Stimulated activated CD4-positive, alpha-beta T cell treated with anti-CD3 and anti-CD28 coated beads, Interleukin-4, amount 100 ng/mL, for 1 hour (primary cell): ENCODE measurements at places on chromosomes 5 and 9.

DNA sequence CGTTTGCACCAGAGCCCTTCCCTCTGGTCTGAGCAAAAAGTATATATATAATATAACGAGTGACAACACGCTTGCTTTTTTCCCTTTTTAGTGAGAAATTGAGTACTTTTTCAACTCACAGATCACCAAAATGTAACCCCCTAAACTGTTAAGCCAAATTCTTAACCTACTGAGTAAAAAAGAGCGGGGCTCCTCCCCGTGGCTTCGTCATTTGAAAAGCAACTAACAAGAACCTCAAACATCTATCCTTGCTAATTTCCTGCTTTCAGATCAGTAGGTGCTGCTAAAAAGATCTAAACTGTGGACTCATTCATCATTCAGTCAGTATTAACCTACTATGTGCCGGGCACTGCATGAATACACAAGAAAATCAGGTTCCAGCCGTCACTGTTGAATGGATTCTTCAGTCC, 1.0 kb upstream of the PTBP3 start:
- DNase-seq, result peak; percentile 53

GRCh38 chr5:163893281-163893680, 387.9 kb downstream of the MAT2B start:
- no peak for DNase-seq

DNA sequence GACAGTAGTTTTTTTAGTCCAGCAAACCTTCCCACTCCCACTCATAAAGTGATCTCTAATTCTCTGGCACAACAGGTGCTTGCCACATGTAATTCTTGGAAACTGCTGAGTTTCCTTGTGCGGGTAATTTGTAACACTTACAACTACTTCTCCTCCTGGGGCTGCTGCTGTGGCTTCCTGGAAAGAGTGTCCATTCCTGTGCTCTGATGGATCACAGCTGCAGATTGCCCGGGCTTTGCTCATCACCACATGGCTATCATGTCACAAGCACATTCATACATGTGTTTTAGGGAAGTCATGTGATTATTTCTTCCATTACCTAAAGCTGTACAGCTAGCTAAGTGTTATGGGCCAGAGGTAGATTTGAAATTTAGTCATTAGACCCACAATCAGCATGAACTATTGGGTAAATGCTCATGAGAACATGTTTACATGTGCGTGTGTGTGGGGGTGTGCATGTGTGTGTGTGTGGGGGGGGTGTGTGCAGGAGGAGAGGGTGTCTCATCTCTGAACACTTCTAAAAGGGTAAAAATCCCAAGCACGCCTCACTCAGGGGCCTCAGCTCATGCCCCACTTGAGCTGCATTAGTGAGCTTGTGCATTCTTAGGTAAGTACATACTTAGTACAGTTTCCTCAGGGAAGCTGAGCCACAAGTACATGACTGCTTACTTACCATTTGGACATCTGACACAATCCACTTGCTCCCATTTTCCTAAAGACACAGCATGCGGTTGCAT, 118.1 kb upstream of the CCDC112 start:
- DNase-seq, result no peak

- DNase-seq, result no peak
These were observed 74.8 kb downstream of the SH3PXD2B start for GRCh38 chr5:172379481-172379880.

DNA sequence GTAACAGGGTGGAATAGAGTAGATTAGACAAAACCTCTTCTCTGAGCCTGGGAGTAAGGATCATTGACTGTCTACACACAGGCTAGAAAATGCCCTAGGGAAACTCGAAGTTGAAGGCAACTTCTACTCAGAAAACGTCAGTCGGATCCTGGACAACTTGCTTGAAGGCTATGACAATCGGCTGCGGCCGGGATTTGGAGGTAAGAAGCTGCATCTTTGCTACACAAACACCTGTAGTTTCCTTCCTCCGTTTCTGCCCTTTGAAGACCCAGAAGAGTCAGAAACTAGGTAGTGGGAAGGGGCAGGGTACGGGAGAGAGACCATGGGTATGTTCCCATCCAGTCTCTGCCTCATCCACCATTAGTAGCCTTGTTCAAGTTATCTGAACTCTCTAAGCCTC, 628 bp downstream of the GABRA6 start:
- DNase-seq, result no peak

GRCh38 chr5:51326844-51327243, 56.4 kb upstream of the ISL1 start:
- DNase-seq, result no peak

DNA sequence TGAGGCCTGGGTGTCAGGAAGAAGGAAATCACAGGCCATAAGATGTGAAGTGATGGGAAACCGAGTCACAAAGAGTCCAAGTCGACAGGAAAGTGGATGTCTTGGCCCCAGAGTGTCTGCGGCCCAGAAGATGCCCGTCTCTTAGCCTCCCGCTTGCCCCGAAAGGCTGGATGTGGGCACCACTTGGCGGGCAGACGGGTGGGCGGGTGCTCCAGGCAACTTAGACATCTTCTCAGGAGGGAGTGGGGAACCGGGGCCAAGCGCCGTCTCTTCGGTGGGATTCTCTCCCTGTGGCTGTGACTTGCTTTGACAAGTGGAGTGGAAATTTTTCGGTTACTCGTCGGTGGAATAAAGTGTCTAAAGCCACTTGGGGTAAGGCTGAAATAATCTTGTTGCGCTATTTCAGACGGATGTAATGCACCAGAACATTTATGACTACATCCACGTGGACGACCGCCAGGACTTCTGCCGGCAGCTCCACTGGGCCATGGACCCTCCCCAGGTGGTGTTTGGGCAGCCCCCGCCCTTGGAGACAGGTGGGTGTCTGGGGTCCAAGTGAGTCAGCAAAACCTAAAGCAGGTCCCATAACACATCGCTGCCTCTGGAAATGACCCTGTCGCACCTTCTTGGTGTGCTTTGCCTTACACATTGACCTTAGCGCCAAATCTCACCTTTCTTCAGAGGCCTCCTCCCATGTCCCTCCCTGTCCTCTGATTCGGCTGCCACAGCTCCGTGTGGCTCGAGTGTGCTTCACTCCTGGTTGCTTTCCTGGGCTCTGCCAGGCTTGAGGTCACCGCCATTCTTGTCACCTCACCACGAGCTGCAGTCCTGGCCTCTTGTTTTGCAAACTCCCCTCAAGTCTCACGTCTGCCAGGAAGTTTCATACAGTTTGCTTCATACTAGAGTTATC, 20.4 kb upstream of the EXOC3 start:
- DNase-seq, result no peak

- no peak for DNase-seq
These were observed 105.4 kb upstream of the PCAT7 start for GRCh38 chr9:94449486-94449885.

GRCh38 chr9:126722922-126723806, 81.7 kb upstream of the ZBTB43 start:
- DNase-seq, result peak; percentile 72

GRCh38 chr9:105963343-105964099, 269.2 kb downstream of the TMEM38B start:
- DNase-seq, result no peak

- no peak for DNase-seq
These were observed 26.8 kb upstream of the NUDT12 start for GRCh38 chr5:103589357-103589756.

DNA sequence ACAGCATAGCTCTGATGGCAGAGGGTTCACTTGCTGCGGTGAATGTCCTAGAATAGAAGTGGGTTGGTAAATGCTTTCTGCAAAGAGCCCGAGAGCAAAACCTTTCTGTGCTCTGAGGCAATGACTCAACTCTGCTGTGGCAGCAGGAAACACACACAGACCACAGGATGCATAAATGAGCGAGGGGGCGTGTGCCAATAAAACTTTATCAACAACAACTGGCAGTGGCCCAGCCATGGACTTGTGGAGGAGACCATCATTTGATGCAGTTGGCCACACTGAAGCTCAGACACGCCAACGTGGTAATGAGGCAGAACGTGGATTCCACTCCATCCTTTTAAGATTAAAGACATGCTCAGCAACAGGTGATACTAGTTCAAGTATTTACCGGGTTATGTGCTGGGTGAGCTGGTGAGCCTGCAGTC, 6.8 kb downstream of the MRPL36 start:
- DNase-seq, result peak; percentile 58

GRCh38 chr5:81630684-81631083, 120.2 kb downstream of the SSBP2 start:
- no peak for DNase-seq

- DNase-seq, result no peak
These were observed 7.9 kb upstream of the MYORG start for GRCh38 chr9:34384368-34385165.

DNA sequence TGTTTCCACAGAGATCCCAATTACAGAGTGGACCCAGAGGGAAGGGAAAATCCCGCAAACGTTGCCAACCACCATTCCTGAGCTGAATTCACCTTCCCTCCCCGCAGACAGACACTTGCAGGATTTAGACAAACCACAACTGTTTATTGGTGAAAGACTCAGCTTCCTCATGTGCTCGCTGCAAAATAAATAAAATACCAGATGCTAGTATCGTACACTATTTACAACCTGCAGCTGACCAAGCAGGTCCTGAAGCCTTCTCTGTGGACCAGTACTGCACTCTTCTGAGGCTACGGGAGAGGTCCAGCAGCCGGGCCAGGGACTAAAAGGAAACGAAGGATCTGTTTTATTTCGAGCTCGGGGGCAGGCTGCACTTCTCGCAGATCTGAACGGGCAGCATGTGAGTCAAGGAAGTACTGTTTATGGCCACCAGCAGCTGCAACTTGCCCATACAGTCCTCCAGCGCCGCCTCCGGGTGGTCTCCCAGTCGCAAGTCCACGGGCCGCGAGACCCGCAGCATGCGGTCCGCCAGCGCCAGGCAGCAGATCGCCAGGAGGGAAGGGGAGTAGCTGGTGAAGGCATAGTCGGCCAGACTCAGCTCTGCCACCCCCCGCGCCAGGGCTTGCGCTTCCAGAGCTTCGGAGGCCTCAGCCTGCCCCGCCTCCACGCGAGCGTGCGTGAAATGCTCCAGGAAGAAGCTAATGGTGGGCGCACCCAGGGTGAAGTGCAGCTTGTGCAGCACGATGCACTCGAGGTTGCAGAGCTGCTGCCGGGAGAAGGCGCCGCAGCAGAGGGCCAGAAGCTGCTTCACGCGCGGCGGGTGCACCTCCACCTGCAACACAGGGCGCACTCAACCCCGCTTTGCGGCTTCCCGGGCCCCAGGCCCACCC, 2.1 kb downstream of the CCNO start:
- DNase-seq, result peak; percentile 32

DNA sequence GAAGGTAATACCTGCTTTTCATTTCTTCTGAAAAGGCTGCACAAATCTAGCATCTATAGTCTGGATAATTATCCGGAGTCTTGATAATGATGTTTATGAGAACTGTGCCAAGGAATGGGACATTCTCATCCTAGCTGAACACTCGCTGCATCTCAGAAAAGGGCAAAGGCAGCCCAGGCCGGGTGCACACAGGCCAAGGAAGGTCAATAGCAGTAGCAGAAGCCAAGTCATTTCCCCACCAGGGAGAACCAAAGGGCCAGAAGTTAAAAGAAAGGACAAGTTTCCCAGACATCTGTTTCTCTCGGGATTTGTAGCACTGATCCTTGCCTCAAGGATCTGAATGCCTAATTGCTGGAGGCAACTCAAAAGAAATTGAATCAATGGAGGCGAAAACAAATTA, 66.1 kb upstream of the ANKRD55 start:
- no peak for DNase-seq

DNA sequence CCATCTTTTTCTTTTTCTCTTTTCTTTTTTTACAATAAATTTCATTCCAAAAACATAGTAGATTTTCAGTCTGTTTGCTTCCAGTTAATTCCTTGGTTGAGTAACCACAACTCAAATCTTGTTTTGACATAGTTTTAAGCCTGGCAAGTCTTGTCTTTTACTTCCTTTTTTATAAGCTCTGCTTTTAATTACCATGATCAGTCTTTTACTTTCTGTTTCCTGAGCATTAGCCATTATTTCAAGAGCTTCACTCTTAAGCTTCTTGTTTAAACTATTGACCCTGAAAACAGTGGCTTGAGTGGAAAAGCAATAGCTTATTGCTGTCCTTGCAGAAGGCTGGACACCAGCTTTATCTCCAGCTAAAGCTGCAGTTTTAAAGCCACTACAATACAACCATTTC, 1363.3 kb downstream of the MAT2B start:
- no peak for DNase-seq

GRCh38 chr9:94805585-94805984, 79.1 kb downstream of the AOPEP start:
- DNase-seq, result no peak

- no peak for DNase-seq
These were observed 379.7 kb downstream of the TMEM38B start for GRCh38 chr9:106074006-106074405.

- DNase-seq, result no peak
These were observed 555.3 kb upstream of the PTGER4 start for GRCh38 chr5:40124367-40124766.

GRCh38 chr5:118195211-118195610, 793.1 kb downstream of the DTWD2 start:
- no peak for DNase-seq

- DNase-seq, result no peak
These were observed 10.6 kb downstream of the CDKN2A start for GRCh38 chr9:21983561-21983935.

DNA sequence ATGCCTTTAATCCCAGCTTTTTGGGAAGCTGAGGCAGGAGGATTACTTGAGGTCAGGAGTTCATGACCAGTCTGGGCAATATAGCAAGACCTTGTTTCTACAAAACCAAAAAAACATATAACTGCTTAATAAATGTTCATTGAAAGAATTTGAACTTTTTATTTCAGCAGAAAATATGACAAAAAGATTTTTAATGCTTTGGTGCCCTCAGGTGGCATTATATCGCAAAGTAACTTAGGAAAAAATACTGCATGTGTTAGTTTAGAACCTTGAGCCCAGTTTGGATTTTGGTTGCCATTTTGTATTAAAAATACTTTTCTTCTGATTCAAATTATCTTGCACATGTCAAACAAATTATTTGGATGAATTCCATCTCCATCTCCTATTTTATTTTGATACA, 103.2 kb downstream of the GPBP1 start:
- no peak for DNase-seq

DNA sequence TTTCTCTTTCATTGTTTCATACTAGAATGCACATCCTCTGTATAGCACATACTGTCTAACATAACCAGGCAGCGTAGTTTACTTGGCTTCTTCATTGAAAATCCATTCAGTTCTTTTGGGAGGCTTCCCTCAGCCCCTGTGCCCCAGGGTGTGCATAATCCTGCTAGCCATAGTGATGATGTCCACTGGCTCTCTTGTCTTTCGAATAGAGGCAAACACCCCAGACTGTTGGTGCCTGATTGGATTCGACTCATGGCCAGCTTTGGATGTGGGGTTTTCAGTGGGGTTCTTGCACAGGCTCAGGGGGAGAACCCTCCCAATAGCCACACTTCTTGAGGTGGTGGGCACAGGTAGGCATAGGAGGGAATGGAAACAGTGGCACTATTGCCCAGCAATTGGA, 53.6 kb downstream of the ZSWIM6 start:
- no peak for DNase-seq

DNA sequence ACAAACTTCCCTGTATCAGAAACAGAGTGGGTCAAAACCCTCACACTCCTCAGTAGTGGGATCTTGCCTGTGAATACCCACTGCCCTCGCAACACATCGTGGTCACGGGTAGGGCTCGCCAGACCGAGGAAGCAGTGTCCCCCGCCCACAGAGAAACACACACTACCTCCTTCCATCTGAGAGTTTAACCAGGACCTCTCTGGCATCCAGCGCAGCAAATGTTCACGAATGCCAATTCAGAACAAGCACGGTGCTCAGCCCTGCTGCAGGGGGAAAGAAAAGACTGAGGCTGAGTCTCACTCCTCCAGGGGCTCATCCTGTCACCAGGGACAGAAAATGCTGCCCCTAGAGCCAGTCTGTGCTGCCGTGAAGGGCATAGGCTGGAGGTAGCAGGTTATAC, 42.5 kb upstream of the SYNPO start:
- DNase-seq, result no peak
